ENCODE measurements at places on chromosomes 7 and 10.

DNA sequence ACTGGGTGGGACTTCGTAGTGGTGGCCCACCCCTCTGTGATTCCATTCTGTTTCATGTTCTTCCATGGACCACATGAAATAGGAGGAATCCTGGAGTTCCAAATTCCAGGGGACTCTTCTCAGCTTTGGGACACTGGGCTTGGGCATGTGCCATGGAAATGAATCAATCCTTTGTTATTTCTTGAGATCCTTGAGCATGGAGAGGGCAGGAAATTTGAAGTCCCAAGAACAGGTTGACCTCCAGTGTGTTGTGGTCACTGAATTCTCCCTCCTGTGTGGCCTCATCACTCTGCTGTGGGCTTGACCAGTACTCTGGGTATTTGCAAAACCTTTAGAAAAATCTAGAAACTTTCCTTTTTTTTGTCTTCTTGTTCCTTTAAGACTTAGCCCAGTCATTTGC lies 22.7 kb downstream of the TACR2 start:
- no peak for DNase-seq

- no peak for DNase-seq
Observed at GRCh38 chr10:122329416-122329815, 45.1 kb upstream of the PLEKHA1 start.

DNA sequence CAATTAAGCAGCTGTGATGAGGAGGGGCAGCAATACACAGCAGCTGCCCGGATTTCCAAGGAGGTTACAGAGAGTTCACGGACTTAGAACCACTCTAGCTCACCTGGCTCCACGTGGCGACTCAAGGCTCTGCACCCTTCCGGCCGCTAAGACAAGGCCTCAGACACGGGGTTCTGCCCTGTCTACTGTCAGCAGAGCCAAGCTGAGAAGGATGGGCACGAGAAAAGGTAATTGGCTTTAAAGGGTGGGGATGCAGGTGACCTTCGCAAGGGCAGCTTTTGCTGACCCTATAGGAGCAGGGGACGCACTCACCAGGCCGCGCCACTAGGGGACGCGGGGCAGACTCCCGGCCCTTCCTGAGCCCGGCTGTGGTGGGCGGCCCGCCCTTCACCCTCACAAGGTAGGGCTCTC lies 152.4 kb downstream of the KIF20B start:
- no peak for DNase-seq

- no peak for DNase-seq
Observed at GRCh38 chr7:47291461-47292081, 290.3 kb downstream of the TNS3 start.

DNA sequence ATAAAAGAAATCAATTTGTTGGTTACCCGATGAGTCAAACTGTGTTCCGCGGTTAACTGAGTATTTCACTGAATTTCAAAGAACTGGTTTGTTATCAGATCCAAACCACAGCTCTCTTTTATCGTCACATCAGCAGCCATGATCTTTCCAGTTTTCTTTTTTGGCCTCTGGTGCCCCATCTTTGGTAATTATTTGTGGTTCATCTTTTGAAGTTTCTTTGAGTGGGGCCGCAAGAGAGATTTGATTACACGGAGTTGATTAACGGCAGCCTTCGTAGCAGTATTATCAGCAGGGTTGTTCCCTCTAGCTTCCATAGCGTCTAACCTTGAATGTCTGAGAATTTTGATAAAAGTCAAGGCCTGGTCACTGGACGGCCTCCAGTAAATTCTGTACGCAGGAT lies 154.9 kb upstream of the TNRC18 start:
- DNase-seq, result no peak
